NCI-H1092 (cell line): ENCODE measurements at places on chromosomes 16 and 17.

- DNase-seq, result no peak
These were observed 249.7 kb downstream of the ZFHX3 start for GRCh38 chr16:72798264-72798663.

DNA sequence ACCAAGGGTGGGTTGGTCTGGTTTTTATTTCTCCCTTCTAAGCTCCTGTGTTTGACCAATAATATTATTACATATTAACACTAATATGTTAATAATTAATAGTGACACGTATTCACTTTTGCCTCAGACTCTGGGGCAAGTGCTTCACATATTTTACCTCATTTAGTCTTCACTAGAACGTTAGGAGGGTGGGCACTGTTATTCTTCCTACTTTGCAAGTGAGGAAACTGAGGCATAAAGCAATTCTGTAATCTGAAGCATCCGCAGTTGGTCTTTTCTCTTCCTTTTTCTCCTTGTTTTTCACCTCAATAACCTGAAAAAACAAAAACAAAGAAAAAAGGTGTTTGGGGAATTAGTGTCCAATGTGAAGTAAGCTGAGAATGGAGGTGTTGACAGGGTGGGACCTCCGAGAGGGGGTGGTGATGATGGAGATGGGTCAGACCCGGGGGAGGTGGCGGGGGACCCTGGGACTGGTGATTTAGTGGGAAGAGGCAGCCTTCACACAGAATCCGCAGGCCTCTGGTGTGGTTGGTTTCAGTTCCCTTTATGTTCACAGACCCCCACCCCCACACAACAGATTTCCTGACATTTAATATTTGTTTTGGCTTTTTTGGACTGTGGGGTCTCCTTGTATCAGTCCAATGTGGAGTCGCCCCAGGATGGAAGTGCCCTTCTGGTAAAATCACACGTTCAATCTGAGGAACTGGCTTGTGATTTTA lies 3.7 kb downstream of the CDH1 start:
- no peak for DNase-seq

DNA sequence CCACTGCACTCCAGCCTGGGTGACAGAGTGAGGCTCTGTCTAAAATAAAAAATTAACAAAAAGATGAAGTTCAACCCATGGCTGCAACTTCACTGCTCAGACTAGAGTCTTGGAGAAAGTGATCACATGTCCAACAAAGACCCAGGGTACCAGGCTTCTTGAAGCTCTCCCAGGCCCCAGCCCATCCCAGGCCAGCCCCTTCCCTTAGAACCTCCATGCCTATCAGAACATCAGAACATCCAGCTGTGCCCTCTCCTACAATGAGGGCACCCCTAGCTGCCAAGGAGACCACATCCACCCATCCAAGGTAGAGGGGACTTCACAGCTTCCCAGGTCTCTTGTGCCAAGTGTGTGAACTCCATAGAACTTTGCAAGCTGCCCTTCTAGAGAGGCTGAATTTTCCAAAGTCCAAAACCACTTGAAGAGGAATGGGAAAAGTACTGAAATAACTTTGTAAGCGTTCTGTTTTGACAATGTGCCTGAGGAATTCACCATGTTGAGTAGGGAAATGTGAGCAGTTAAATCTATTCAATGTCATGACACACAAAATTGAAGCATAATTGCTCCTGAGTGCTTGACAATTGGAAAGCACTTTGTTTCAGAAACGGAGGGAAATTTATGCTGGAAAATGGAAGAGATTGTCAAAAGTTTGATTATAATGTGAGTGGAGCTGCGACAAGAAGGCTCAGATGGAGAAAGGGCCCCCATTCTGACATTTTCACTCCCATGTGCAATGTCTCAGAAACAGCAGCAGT lies 230.4 kb downstream of the ZNF423 start:
- no peak for DNase-seq

- DNase-seq, result no peak
These were observed 11.2 kb downstream of the NAA60 start for GRCh38 chr16:3454631-3455147.

DNA sequence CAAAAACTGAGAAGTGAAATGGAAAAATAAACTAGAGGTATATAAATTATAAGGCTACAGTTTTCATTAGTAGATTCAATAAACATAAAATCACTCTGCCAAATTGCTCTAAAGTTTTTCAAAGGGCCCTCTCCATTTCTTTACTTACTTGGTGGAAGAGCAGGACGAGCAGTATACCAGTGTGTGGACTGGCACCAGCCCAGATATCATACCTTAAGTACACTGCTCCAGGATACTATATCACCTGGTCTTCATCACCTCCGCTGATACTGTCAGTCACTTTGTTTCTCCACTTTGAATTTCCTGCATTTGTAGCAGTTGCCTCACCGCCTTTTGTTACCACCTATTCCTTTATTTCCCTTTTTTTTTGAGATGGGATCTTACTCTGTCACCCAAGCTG lies 37.6 kb downstream of the MAP3K3 start:
- DNase-seq, result no peak

DNA sequence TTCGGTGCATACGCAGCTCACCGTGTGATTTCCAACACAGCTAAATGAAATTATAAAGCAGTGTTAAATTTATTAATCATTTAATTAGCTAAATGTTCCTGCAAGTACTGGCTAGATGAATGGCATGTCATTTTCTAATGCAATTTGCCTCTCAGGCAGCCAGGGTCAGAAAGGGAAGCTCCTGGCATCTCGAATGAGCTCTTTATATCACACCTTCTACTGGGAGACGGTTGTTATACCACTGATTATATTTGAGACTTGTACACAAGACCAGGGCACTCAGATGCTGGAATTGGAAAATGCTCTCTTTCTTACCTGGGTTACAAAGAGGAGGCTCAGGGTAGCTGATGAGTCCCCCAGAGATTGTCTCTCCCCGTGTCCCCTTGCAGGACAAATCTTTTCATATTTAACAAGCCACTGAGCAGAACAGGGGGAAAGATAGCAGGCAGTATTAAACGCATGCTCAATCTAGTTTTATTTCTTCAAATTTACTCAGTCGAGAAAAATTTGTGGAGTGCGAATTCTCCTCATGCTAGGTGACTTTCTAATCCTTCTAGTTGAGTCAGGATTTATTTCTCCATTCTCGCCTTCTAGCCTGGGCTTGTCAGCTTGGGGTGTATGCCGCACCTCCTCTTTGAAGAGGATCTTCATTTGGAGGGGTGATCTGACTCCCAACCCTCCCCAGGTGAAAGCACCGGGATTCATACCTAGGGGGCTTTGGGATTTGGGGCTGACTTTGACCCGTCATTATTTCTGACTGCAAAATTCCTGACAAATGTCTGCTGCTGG lies 441.1 kb downstream of the MAF start:
- DNase-seq, result no peak

- no peak for DNase-seq
These were observed 12.7 kb downstream of the MAPT start for GRCh38 chr17:45906927-45907622.

- no peak for DNase-seq
These were observed 67.3 kb upstream of the PLCG2 start for GRCh38 chr16:81711657-81712319.

DNA sequence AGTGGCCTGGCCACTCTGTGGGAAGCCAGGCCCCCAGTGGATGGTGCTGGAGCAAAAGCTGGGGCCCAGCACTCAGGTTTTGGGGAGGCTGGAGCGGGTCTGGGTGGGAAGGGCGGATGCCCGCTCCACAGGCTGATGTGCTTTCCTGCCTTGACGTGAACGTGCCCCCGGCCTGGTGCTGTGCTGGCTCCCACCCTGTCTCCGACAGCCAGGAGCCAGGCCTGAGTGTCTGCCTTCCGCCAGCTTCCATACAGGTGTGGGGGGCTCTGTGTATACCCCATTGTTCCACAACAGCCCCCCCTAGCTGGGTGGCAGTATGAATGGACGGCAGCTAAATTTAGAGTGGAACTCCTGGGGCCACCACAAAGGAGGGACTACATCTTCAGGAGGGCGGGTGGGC lies 20.0 kb downstream of the HIC1 start:
- no peak for DNase-seq

GRCh38 chr17:54372069-54372749 lies 528.4 kb upstream of the TOM1L1 start:
- no peak for DNase-seq

DNA sequence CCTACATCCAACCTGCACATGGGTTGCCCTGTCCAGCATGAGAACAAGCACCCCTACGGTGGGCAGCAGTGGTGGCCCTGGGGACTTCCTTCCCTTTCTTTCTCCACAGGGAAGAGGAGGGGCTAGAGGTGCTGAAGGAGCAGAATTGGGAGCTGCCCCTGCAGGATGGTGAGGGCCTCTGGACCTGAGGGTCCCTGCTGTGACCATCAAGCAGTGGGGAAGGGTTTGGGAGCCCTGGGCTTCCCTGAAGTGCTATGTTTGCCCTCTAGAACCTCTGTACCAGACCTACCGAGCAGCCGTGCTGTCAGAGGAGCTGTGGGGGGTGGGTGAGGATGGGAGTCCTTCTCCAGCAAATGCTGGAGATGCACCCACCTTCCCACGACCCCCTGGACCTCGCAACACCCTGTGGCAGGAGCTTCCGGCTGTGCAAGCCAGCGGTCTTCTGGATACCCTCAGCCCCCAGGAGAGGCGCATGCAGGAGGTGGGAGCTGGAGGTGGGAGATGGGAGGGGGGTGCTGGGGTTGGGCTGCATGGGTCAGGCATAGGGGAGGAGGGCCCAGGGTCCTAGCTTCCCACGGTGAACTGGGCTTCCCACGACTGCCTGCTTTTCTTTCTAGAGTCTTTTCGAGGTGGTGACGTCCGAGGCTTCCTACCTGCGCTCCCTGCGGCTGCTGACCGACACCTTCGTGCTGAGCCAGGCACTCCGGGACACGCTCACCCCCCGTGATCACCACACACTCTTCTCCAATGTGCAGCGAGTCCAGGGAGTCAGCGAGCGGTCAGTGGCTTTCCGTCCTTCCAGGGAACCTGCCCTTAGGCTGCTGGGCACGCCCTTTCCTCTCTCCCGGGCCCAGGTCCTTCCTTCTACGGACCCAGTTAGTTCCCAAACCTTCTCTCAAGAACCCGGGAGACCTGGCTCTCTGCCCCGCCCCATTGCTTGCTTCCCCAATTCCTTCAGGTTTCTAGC lies 5.0 kb downstream of the ARHGEF15 start:
- DNase-seq, result no peak

GRCh38 chr16:12796498-12796897 lies 7.2 kb downstream of the CPPED1 start:
- no peak for DNase-seq

DNA sequence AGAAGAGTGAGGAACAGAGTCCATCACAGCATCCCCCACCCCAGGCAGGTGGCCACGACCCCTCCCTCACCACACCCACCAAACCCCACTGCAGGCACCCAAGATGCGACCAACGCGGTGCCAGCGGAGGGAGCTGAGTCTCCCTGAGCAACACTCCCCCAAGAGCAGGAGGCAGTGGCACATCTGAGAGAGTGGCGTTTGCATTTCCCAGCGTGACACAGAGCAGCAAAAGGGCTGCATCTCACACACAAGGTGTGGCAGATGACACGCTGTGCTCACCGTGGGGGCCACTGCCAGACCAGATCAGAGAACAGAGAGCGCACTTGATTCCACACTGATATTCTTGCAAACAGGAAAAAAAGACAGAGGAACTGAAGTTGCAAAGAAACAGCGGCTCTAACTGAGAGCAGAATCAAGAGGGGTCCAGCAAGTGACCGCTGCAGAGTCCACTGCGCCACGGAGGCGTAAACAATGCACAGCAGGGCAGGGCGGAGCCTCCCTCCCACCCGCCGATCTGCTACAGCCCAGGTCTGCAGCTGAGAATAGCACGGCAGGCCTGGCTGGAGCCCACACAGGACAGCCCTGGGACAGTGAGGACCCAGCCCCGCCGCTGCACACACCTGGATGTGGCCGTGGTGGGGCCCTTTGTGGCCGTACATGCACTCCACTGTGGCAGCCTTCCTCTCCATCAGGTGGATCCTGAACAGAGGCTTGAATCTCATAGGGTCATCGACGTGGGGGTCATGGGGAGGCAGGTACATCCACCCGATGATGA lies 26.0 kb upstream of the C16orf95 start:
- no peak for DNase-seq

GRCh38 chr17:77279448-77280303 lies 138.9 kb downstream of the SEC14L1 start:
- no peak for DNase-seq

DNA sequence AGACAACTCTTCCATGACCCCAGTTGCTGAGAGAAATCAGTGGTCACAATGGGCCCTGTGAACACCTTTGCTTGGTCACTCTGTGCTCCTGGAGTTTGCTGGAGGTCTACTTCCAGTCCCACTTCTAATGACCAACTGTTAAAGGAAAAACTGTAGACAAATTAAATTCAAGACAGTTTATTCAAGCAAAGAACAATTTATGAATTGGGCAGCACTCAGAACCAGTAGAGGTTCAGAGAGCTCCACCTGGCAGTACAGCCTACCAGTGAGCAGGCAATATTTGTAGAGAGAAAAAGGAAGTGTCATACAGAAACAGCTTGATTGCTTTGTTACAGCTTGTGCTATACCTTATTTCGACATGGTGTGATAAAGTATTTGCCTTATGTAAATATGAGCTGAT lies 116.5 kb downstream of the HS3ST3B1 start:
- no peak for DNase-seq

GRCh38 chr17:20310481-20310880 lies 156.9 kb downstream of the LGALS9B start:
- no peak for DNase-seq

- no peak for DNase-seq
These were observed 41.0 kb downstream of the HS3ST3B1 start for GRCh38 chr17:14341866-14342265.

- DNase-seq, result no peak
These were observed 1.7 kb downstream of the OTOP3 start for GRCh38 chr17:74937064-74938051.

DNA sequence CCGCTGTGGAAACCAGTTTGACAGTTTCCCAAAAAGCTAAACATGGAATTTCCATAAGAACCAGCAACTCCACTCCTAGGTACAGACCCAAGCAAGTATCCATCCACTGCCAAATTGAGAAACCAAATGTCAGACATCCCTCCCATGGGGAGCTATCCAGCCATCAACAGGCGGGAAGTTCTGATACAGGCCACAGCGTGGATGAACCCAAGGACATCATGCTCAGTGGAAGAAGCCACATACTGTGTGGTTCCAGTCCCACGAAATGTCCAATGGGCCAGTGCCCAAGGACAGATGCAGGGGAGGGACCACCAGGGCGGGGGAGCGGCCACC lies 12.6 kb upstream of the BAIAP2 start:
- no peak for DNase-seq

- no peak for DNase-seq
These were observed 32.4 kb upstream of the ADORA2B start for GRCh38 chr17:15912416-15912955.

GRCh38 chr17:35087731-35088355 lies 24.3 kb upstream of the RFFL start:
- no peak for DNase-seq

GRCh38 chr17:3732210-3732621 lies 8.5 kb downstream of the HASPIN start:
- DNase-seq, result no peak

DNA sequence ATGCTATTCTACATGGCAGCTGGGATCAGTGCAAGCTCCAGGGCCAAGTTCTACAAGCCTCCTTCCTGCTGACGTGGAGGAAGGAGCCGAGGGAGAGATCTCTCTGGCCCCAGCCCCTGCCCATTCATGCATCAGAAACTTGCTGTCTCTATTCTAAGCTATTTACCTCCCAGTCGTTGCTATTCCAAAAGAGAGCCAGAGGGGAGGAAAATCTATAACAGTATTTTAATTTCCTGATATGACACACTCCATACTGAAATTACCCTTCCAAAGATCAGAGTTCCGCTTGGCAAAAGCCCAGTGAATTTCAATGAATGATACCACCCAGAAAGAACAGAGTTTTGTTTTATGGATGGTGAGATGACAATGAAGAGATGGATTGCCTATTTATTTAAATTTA lies 133.4 kb downstream of the GRIN2A start:
- no peak for DNase-seq

- no peak for DNase-seq
These were observed 1.0 kb downstream of the SLC16A6 start for GRCh38 chr17:68289936-68290267.
